ENCODE measurements at places on chromosomes 5 and 9.

GRCh38 chr9:33017283-33018041 is 7.6 kb upstream of the DNAJA1 start:
- no peak for DNase-seq

GRCh38 chr5:23451156-23451555 is 56.3 kb upstream of the PRDM9 start:
- DNase-seq, result no peak

DNA sequence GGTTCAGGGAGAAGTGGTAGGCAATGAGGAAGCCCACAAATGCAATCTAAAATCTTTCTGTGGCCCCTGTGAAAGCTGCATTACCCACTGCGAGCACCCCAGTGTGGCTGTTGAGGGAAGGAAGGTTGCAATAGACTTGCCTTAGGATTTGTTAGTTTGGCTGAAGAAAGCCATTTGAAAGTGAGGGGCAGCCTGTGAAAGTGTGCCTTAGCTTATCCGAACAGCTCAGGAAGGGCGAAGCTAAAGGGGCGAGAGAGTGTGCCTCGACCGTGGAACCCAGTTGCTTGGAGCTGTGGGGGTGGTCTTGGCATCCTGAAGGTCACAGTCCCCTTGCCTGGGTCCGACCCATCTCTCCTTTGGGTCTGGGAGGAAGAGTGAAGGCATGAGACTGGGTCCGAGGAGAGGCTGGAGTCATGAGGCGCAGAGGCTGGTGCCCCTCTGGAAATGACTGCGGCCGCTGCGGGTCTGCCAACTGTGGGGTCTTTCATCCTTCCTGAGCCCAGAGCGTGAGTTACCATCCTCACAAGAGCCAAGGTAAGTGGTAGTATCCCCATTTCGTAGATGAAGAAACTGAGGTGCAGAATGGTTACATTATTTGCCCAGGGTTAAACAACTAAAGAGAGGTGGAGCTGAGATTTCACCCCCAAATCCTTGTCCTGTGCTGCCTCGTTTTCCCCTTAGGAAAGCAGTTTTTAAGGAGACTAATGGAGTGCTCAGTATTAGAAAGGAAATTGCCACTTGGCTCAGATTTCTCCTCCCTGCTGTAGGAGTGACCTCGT is 24.4 kb downstream of the SLC25A25 start:
- no peak for DNase-seq

- no peak for DNase-seq
These were observed 6.8 kb downstream of the NDST1 start for GRCh38 chr5:150514708-150515211.

DNA sequence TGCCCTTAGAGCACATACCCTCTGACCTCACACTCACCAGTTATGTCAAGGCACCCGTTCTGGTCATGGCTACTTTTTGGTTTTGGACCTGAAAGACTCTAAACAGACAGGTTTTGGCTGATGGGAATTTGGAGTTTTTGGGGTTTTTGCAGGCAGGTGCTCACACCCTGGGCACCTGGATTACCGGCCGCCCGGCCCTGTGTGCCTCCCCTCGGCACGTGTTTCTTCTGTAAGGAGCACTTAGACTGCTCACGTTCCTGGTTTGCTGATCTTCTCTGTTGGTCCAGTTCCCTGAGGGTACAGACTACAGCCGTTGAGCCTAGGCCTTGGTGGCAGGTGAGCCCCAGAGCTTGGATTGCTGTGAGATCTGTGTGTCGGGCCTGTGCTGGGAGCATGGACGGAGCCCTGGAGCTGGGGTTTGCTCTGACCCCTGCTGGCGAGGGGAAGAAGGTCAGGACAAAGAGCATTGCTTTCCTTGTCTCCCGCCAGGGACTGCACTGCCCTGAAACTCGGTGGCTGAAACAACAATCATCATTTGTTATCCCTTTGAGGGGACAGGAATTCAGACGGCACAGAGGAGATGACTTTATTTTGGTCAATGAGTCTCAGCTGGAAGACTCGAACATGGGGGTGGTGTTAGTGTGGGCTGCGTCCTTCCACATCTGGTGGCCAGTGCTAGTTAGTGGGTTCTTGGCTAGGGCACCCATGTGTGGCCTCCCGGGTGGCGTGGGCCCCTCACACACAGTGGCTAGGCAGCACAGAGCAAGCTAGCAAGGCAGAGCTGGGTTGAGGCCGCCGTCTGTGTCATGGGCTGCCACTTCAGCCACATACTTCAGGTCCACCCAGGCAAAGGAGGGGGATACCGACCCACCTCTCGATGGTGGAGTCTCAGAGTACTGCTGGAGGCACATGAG is 76.4 kb downstream of the EHMT1 start:
- DNase-seq, result peak; percentile 87

- no peak for DNase-seq
These were observed 69.1 kb downstream of the GDNF start for GRCh38 chr5:37770786-37771185.

All from Ammon's horn (tissue), 1 donor.